Activated T-cell treated with anti-CD3 and anti-CD28 coated beads, Interleukin-2, amount 50 U/mL, for 4 hours (primary cell): ENCODE measurements at places on chromosomes 3 and 15. TPM values are rescaled to one million over a fixed set of nuclear protein-coding genes. Genes with fewer than 3 reads are reported as not detected.

The CSPG4 gene
- total RNA-seq, result not detected

- no peak for DNase-seq
Measured at GRCh38 chr3:189235214-189235613, 63.4 kb downstream of the TPRG1 start.

The PIK3CB gene
- total RNA-seq, result 17.9 TPM

The GUCA1C gene
- total RNA-seq, result not detected

DNA sequence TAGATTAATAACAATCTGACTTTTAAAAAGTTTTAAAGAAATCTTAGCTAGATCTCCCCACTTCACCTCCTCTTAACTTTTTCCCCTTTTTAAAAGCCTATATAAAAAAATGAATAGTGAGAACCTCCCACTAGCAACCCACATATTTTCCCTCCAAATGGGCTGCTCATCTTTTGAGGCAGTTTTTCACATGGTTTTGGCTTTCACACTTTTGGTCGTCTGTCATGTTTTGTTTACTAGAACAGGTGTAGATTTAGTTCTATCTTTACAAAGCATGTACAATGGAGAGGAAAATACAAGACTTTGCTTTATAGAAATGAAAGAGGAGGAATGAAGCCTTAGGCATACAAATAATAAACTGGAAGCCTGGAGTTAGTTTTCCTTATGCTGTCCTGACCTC is 126.7 kb upstream of the EOMES start:
- no peak for DNase-seq

The CCK gene
- not detected for total RNA-seq
